Fibroblast of upper back skin (primary cell): ENCODE measurements at places on chromosomes 3 and 15.

DNA sequence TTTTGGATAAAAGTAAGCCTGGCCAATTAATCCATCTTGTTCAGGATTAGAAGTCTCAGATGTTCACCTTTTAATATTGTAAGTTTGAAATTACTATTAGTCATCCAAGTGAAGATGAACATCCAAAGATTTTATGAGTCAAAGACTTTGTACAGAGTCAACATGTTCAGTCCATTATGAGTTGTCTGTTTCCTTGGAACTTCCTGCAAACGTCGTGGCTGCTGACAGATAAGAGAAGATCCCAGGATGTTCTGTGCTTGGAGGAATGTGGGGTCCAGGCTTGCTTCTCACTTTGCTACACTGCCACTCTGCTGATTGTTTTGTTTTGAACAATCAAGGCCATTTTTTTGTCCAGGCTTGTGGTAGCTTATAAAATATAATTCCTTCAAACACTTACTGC is 74.3 kb upstream of the SLCO2A1 start:
- DNase-seq = no peak

DNA sequence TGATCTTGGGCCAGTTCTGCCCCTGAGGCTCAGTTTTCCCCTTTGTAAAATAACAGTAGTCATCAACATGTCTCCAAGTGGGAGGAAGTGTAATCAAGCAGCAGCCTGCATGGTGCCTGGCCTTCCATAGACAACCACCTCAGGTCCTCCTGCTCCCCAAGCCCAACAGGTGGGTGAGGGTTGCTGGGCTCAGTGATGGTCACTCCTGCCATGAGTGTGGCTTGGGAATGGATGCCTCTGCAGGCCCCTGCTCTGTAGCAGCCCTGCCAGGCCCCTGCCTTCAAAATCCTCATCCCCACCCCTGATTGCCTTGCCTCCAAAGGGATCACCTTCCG is 59.1 kb upstream of the SLC6A1 start:
- DNase-seq = no peak

- peak; percentile 65 for DNase-seq
Observed at GRCh38 chr15:79431636-79432344, at the start of gene MINAR1. Gene MINAR1, plus strand, starts transcription at chr15:79432336. Its CDS starts 23,812 bp downstream, at chr15:79456148.

GRCh38 chr15:100334015-100334414 is 7.8 kb downstream of the ADAMTS17 start:
- no peak for DNase-seq

- no peak for DNase-seq
Observed at GRCh38 chr3:103134023-103134724, 699.4 kb downstream of the ZPLD1 start.
